Stimulated activated CD4-positive, alpha-beta T cell treated with anti-CD3 and anti-CD28 coated beads, Interleukin-2, amount 100 ng/mL, for 48 hours (primary cell): ENCODE measurements at places on chromosomes 11 and 22.

DNA sequence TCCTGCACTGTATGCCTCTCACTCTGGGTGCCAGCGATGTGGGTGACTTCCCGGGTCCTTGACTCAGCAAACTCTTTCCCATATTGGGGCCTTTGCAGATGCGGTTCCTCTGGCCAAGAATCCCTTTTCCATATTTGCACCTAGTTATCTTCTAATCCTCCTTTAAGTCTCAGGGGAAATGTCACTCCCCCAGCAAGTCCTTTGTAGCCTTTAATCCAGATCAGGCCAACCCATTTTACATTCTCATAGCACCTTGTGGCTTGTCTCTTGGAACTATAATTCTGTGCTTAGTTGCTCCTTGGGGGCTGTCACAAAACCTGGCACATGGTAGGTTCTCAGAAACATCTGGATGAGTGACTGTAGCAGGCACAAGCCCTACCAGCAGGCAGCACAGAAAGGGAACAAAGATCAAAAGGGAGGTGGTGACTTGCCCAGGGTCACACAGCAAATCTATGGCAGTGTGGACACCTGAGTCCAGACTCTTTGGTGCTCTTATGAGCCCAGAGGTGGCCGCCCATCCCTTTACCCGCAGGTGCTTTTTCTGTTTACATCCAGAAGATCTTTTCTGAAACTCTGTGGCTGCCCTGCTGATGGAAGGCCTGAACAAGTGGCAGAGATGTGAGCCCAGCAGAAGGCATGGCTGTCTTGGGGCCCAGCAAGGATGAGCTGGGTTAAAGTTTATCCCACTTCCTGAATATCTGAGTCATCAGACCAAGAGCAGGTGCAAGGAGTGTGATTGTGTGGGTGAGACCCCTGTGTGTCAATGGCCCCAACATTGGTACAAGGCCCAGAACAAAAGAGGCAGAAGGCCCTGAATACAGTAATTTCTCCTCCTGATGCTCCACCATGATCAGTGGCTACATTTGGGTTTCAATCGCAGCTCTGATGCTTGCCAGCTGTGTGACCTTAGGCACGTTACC is 78.6 kb upstream of the GRK3 start:
- DNase-seq, result no peak

DNA sequence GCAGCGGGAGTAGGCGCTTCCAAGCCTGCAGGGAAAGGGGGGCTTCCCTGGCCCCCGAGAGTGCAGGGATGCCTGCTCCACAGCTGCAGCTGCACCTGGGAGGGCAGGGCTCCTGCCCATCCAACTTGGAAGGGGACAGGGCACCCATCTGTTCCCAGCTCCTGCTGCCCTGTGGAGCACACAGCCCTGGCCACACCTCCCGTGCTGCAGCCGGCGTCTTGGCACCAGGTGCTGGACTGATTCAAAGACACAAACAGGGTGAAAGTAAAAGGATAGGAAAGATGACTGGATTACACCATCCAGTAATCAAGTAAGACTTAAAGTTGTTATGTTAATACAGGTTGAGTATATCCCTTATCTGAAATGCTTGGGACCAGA is 14.8 kb downstream of the NPAT start:
- no peak for DNase-seq

GRCh38 chr11:103420593-103420992 is 311.4 kb downstream of the DYNC2H1 start:
- no peak for DNase-seq

- no peak for DNase-seq
Observed at GRCh38 chr11:83713708-83714107, 427.5 kb upstream of the CCDC90B start.

GRCh38 chr11:110986016-110986415 is 259.5 kb upstream of the POU2AF2 start:
- no peak for DNase-seq

DNA sequence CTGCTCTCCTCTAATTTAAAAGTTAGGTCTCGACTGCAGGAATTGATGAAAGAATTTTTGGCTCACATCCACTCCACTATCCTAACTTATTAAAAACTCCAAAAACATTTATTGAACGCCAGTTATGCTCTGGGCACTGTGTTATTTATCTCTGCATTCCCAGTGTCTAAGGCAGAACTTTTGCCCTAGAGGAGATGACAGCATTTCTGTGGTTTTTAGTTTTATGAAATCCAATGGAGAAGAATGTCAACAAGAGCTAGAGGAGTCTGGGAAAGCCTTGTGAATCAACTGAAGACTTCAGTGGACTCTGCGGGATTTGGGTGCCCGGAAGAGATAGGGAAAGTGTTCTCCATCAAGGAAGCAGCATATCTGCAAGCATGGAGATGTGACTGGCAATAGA is 217.0 kb upstream of the PGR start:
- DNase-seq, result no peak

DNA sequence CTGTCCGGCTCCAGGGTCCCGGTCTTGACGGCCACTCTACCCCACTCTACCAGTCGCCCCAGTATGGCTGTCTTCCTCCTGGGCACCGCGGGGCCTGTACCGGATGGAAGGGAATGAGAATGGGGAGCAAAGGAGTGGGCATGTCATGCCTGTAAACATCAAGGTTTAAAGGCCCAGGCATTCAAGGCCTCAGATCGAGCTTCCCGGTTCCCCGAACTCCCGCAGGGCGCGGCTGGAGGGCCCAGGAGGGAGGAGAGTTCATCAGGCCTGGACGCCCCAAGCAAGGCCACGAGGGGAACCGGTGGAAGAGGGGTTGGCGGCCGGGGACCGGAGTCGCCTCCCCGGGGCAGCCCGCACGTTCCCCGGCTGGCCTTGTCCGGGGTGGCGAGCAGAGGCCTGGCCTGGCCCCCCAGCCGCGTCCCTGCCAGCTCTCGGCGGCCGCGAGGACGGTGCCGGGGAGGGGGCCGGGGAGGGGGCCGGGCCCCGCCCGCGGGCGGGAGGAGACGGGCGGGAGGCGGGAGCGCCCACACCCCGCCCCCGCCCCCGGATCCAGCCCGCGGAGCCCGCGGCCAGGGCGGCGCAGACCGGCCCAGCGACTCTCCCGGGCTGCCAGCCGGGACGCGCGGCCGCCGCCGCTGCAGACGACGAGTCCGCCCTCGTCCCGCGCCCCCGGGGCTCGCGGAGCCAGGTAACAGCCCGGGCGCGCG is at the start of gene CDC42EP1:
TSS of gene CDC42EP1 (plus strand) at position 580 of the 707 bp plus-strand sequence. CDS start 5,870 bp downstream, outside the sequence.
- DNase-seq, result no peak

GRCh38 chr22:42174062-42174461 is 43.5 kb upstream of the CYP2D6 start:
- DNase-seq, result no peak

DNA sequence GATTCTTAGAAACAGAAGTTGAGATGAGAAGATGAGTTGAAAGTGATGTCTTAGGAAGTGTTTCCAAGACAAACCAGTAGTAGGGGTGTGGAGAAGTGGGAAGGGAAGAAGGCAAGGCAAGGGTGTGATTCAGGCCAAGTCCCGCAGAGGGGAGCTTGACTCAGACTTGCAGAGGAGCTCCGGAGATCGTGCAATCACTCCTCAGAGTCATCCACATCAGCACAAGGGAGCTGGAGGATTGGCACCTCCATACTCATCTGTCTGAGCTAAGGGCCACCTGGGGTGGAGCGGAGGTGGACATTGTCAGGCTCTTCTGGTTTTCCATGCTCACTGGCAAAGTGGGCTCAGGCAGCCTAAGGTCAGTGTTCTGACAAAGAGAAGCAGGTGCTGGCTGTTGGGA is 44.4 kb downstream of the CHRDL2 start:
- DNase-seq, result no peak

DNA sequence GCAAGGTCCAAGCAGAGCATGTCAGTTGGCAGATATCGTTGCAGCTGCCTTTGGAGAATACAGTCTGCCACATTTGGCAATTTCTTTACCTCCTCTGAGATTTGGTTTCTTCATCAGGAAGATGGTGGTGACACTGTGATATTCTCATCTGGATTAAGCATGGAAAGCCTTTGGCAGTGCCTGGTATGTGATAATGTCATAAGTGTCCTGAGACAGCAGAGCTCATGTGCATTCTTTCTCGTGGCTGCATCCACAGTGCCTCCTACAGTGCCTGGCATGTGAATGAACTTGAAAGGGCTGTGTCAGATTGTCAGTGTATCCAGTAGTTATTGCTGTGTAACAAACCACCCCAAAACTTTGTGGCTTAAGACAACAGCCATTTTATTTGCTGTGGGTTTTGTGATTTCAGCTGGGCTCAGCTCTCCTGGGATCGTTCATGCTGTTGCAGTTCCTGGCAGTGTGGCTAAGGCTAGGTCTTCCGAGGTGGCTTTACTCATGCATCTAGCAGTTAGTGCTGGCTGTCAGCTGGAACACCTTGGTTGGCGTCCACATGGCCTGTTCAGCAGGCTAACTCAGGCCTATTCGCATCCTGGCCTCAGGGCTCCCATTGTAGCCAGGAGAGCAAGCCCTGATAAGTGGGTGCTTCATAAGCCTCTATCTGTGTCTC is 35.7 kb upstream of the MICAL2 start:
- no peak for DNase-seq

GRCh38 chr11:20084921-20085814 is 75.1 kb downstream of the DBX1 start:
- DNase-seq, result no peak

GRCh38 chr11:44229098-44229497 is 80.8 kb downstream of the ALX4 start:
- no peak for DNase-seq

- no peak for DNase-seq
Observed at GRCh38 chr11:125978778-125979407, 33.0 kb downstream of the VSIG10L2 start.

DNA sequence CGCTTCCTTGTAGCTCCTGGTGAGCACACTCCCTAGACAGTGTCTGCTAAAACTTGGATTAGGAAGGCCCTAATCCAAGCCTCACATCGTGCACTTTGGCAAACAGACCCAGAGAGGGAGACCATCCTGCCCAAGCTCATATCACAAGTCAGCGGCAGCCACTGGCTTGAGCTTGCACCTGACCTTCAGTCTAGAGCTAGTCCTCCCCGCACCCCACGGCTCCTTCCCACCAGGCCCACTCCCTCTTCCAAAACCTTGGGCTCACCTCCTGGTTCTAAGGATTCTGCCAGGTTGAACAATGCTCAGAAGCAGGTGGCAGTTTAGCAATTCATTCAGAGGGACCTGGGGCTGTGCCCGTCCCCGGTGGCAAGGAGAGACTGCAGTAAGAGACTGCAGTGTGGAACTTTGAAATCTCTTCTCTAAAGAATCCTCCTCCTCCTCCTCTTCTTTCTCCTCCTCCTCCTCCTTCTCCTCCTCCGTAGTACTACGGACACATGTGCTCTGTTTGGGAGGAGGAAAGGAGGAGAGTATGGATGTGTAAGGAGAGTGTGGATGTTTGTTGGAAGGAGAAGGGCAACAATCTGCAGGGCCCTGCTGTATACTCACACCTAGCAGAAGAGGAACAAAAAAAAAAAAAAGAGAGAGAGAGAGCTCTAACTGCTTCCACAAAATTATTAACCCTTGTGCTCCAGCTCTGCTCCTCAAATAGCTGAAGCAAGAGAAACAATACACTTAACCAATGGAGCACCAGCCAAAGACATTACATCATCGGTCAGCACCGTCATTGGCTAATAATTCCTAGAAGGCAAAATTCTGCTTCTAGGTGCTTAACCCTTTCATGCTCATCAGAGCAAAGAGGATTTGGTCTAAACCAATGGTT is 6.0 kb downstream of the SYN3 start:
- no peak for DNase-seq

- no peak for DNase-seq
Observed at GRCh38 chr11:111166598-111166997, 78.9 kb upstream of the POU2AF2 start.

DNA sequence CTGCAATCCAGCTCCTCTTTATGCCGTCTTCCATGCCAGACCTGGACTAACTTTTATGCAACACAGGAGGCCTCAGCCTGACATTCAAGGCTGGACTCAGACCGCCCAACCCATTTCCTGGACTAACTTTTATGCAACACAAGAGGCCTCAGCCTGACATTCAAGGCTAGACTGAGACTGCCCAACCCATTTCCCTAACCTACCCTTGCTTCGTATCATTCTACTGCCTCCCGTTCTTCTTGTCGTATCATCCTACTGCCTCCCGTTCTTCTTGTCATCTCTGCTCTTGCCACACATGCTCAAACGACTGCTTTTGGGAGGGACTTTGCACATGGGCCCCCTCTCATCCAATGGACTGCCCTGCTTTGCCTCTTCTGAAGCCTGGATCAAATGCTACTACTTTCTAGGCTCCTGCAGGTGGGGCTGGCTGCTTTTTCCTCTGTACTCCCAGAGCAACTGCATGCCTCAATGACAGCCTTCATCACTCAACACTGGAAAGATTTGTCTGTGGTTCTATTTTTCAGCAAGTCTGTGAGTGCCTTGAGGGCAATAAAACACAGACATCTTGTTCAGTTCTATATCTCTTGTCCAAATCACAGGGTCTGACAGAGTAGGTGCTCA is 7.8 kb downstream of the TBC1D10A start:
- no peak for DNase-seq
